Stomach (tissue), 19 donors: ENCODE measurements at places on chromosomes 16 and 17.
A peak's percentile ranks its signal among the peaks of the same experiment; 100 is the strongest.

DNA sequence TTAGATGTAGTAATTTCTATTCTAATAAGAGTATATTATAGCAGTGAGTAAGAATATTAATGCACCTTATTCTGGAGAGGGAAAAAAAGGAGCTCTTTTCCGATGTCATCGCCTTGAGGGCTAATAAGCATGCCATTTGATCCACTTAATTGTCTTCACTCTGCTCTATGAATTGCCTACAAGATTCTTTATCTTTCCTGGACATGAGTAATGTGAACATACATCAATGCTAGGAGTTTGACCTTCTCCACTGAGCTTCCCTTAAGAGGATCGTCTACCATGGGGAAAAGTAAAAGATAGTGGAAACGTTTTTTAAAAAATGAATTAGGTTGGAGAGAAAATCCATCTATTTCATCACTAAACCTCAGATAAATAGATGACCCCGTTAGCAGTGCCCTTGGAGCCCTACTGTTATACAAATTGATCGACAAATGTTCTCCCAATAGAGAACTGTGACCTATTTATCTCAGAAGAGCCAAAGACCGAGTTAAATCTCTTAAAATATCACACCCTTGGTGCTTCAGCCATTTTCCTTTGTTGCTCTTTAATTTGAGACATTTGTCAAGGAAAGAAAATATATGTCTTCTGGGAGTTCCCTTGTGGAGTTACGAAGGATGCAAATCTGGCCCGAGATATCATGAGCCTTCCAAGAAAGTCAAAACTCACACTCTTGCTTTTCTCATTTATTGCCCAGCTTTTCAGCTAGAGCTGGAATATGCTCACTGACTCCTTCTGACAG is 898.5 kb downstream of the KCNJ2 start:
- no peak for DNase-seq

GRCh38 chr17:64213995-64214811 is 48.9 kb downstream of the TEX2 start:
- no peak for DNase-seq

- DNase-seq: no peak
These were observed 1.3 kb downstream of the PRSS53 start for GRCh38 chr16:31087481-31087880.

- no peak for DNase-seq
These were observed 21.5 kb downstream of the DCAF7 start for GRCh38 chr17:63571632-63572310.

GRCh38 chr16:86884390-86884650 is 306.0 kb downstream of the FOXL1 start:
- DNase-seq: no peak

- peak; percentile 53 for DNase-seq
These were observed 14.3 kb upstream of the PDK2 start for GRCh38 chr17:50080827-50081226.

- no peak for DNase-seq
These were observed 24.2 kb downstream of the MAP3K3 start for GRCh38 chr17:63646488-63646806.

- no peak for DNase-seq
These were observed 12.3 kb downstream of the TRPV1 start for GRCh38 chr17:3596804-3597464.

- DNase-seq: no peak
These were observed 58.2 kb upstream of the LHX1 start for GRCh38 chr17:36879027-36879426.

- no peak for DNase-seq
These were observed 48.0 kb upstream of the CDYL2 start for GRCh38 chr16:80852261-80852872.

- DNase-seq: peak; percentile 63
These were observed 37.6 kb downstream of the ARHGAP27 start for GRCh38 chr17:45394913-45395568.

DNA sequence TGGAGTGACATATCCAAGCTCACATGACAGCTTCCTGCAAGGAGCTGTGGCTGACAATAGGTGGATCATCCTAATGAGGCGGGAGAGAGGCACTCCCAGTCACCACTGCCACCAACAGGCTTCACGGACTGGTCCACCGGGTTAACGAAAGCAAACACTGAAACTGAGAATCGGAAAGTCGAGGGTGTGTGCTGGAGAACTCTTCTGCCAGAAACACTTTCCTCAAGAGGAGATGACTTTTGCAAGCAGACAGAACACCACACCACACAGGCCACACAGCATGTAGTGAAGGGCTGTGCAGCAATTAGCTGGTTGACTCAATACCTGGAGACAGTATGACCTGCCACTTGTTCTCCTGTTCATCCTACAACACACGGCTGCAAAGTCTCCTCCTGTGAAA is 53.0 kb upstream of the DNAJA2 start:
- no peak for DNase-seq

DNA sequence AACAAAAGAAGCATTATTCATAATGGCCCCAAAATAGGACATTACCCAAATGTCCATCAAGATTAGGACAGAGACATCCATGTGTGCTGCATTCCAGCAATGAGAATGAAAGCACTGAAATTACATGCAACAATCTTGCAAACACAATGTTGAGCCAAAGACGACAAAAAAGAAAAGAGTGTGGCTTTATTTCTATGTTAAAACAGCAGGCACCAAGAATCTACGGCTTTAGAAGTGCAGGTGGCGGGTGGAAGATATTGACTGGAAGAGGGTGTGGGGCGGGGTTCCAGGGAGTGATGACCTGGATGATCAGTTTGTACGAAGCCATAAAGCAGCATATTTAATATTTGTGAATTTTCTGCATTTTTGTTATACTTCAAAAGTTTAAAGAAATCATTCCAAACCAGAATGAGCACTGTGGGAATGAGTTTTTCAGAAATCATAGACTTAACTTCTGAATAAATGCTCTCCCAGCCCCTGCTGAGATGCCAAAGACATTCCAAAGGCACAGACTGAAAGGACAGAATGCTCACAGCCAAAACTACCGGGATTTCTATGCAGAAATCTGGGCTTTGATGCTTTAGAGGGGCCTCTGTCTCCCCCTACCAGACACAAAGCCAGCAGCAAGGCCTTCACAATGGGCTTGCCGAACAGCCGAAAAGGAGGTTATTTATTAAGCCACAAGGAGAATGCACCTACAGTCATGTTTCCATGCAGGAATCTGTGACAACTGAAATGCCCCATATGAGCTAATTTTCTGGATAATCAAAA is 361.6 kb downstream of the GRIN2A start:
- no peak for DNase-seq

GRCh38 chr17:41308918-41309359 is at the start of gene KRTAP16-1:
Gene KRTAP16-1, minus strand, starts transcription at chr17:41309309. Its CDS starts 56 bp downstream, at chr17:41309253.
- DNase-seq: no peak

- DNase-seq: no peak
These were observed 29.6 kb upstream of the ABCA9 start for GRCh38 chr17:69090365-69090764.

- DNase-seq: no peak
These were observed 2.8 kb upstream of the IL21R start for GRCh38 chr16:27398894-27399853.

GRCh38 chr17:79950306-79950705 is 85.4 kb downstream of the TBC1D16 start:
- DNase-seq: peak; percentile 69

DNA sequence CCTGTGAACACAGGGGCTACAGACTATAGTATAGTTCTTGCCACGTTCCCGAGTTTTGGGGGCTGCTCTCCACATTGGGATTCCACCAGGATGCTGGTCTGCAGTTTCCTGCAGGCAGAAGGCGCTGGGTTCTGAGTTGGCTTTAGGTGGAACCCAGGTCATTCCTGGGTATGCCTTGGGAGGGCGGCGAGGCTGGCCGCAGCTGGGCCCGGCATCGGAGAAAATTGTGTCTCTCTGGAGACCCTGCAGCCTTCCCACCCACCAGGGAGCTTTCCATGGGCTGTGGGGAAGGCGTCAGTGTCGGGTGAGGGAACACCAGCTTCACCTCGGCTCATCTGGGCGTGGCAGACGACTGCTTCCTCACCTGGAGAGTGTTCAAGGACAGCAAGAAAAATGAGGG is 183.6 kb downstream of the RAB11FIP4 start:
- DNase-seq: no peak

GRCh38 chr16:9114112-9114511 is 22.7 kb downstream of the HAPSTR1 start:
- DNase-seq: no peak

- DNase-seq: peak; percentile 49
These were observed 2.1 kb downstream of the PPP1R1B start for GRCh38 chr17:39628655-39629493.

GRCh38 chr16:8818504-8819270 is 21.0 kb downstream of the PMM2 start:
- no peak for DNase-seq

- peak; percentile 8 for DNase-seq
These were observed 21.2 kb downstream of the TRAF4 start for GRCh38 chr17:28765038-28765437.

DNA sequence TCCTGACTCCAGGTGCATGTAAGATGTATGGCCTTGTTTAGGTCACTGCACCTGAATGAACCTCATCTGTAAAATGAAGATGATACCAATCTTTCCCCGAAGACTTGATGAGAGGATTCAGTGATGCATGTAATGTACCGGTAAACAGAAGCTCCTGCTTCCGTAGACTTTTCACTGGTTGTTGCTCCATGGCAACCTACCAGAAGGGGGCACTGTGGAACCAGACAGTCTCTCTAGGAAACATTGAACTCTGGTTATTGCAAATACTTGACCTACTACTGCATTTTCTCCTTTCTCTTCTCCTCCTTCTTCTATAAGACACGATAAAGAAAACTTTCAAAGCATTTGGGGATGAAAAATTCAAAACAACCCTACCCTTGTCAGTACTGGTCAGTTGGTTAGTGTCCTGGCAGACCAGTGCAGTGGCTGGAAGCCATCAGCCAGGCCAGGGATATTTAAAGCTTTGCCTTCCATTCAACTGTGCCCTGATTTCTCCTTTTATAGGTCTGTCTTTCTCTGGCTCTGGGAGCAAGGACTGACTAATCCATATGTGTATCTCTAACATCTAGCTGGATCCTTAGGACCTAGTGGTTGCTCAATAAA is 667.4 kb upstream of the SALL1 start:
- DNase-seq: peak; percentile 78

GRCh38 chr17:57441270-57441600 is 184.9 kb downstream of the MSI2 start:
- DNase-seq: no peak

DNA sequence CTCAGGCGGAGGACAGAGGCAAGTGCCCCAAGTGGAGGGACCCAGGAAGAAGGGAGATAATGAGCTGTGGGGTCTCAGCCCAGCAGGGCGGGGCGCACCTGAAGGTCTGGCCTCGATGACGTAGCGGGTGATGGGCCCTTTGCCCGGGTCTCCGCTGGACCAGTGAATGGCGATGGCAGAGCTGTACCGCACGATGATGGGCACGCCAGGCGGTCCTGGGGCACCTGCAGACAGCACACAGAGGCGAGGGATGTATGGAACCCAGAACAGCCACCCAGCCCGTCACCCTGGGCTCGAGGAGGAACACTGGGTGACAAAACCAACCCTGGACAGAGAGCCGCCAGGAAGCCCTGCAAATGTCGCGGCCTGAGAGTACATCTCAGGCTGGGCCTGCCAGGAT is 46.2 kb upstream of the CDC42EP4 start:
- no peak for DNase-seq

- peak; percentile 91 for DNase-seq
These were observed 1.8 kb downstream of the ASGR1 start for GRCh38 chr17:7177191-7177953.

DNA sequence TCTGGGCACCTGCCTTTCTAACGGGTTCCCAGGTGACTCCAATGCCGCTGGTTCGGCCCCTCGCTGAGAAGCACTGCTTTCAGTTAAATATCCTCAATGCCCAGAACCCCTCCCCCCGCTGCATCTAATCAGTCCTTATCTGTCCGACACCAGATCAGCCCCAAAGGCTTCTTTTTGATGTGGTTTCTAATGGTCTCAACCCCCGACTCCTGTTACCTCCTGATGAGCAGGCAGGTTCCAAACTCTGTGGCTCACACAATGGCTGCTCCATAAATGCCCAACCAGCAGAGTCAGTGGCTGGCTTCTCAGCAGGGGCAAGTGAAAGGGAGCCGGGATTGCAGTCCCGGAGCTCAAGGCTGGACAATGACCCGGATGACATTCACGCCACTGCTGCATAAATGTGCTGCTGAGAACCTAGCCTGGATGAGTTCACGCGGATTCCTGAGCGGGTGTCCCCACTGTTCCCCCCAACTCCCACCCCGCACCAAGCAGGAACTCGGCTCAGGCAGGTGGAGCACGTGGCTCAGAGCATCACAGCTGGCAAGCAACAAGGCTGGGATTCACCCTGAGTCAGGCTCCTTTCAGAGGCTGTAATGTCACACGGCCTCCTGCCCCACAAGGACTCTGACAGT is 1.0 kb upstream of the SLC38A8 start:
- DNase-seq: peak; percentile 23

- peak; percentile 79 for DNase-seq
These were observed 127.5 kb downstream of the SOCS1 start for GRCh38 chr16:11128211-11129141.

DNA sequence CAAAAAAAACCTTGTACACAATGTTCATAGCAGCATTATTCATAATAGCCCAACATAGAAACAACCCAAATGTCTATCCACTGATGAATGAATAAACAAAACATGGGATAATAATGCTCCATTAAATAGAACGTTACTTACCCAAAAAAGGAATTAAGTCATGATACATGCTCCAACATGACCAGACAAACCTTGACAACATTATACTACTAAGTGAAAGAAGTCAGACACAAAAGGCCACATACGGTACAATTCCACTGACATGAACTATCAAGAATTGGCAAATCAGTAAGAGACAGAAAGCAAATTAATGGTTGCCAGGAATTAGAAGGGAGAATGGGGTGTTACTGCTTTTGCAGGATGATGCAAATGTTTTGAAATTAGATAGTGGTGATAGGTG is 193.8 kb upstream of the SHISA6 start:
- DNase-seq: no peak

DNA sequence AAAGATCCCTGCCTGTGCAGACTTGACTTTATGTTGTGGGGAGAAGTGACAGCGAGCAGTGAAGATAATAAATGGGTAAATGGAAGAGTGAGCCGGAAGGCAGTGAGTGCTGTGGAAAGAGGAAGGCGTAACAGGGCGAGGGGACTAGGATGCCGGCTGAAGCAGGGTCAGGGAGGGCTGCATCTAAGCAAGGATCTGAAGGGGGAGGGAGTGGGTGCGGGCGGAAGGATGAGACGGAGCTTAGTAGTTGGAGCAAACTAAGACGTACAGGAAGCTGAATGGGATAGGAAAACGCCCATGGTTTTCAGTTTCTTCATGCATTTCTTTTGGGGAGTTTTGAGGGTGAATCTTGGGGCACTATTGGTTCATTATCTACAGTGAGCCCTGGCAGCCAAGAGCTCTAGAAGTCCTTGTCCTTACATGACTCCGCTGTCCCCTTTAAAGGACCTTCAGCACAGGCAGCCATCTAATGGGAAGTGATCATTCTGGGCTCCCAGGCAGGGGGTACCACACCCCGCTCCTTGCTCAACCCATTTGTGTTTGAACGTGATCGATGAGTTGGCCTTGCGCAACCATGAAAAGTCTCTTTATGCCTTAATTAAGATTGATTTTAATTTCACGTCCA is 10.4 kb upstream of the NAT9 start:
- no peak for DNase-seq
